H1 (cell line): ENCODE measurements at places on chromosomes 5 and 9.

GRCh38 chr5:59198365-59198764 lies 615.5 kb downstream of the RAB3C start:
- no peaks in the 10 kb centered on the region for H3K27me3 ChIP-seq
- no peak overlapping the region for H3K27ac ChIP-seq
- DNase-seq = no peak
- no peak overlapping the region for H3K4me3 ChIP-seq

DNA sequence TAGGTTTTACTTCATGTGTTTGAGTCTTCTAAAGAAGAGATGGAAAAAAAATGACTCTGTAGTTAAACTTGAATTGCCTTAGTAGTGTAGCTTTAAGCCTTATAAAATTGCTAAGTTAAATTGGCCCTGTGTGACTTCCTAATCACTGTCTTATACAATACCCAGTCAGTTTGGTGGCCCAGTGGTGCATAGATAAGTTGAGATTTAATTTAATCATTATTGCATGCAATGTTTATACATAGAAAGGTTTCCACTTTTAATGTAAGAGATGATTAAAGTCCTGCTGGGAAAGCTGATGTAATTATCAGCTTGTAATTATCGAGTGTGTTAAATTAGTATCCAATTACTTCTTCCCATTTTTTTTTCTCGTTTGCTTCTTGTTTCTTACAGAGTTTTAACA lies 187.1 kb downstream of the TRIO start:
- H3K27me3 ChIP-seq = no peaks in the 10 kb centered on the region
- no peak overlapping the region for H3K27ac ChIP-seq
- no peaks in the 10 kb centered on the region for H3K4me1 ChIP-seq
- H3K36me3 ChIP-seq = no peaks in the 10 kb centered on the region
- DNase-seq = no peak
- no peak overlapping the region for H3K4me3 ChIP-seq

DNA sequence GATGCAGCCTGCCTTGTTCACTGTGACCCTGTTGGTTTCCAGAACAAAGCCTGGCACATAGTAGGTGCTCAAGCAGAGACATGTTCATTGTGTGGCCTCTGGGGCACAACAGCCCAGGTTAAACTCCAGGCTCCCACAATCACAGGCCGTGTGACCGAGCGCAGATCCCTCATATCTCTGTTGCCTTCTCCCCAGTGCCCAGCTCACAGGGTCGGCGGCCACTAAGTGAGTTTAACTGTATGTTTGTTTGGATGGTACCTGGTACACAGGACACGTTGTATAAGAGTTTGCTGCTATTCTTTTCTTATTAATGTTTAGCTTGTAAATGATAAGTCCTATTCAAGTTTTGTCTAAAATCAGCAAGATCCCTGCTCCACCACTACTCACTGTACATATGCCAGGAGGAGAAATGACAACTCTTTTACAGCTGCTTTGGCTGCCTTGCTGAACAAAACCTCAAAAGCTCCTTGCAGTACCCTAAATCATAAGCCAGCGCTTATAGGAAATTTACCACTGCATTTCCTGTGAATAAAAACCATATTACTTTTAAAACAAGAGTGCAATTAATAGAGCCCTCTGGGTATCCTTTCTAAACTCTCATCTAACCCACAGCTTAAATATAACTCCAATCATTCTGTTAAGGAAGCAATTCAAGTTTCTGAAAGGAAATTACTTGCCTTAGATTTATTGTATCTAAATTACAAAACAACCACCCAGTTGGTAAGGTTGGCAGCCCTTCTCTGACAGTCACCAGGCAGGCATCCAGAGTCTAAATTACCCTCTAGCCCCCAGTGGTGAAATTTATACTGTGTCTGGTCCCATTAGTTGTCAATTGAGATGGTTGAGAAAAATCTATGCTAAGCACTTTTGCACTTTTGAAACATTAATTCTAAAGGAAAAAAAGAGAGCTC lies 379.4 kb downstream of the SEMA5A start:
- peaks cover 2% of the 10 kb centered on the region; the same call in 1 of the 2 replicates for H3K4me1 ChIP-seq
- DNase-seq = no peak
- H3K27ac ChIP-seq = no peak overlapping the region
- H3K27me3 ChIP-seq = no peaks in the 10 kb centered on the region
- no peaks in the 10 kb centered on the region for H3K36me3 ChIP-seq
- H3K4me3 ChIP-seq = no peak overlapping the region

GRCh38 chr5:137734331-137734730 lies 1.6 kb downstream of the KLHL3 start:
- H3K4me1 ChIP-seq = peaks cover 8% of the 10 kb centered on the region
- no peaks in the 10 kb centered on the region for H3K36me3 ChIP-seq
- no peaks in the 10 kb centered on the region for H3K27me3 ChIP-seq
- H3K4me3 ChIP-seq = peak overlapping the region; percentile 90; the same call in 1 of the 2 replicates

GRCh38 chr9:136432591-136432990 lies 7.1 kb downstream of the INPP5E start:
- no peak overlapping the region for H3K4me3 ChIP-seq
- H3K27ac ChIP-seq = no peak overlapping the region
- H3K27me3 ChIP-seq = no peaks in the 10 kb centered on the region
- 0 out of 2 replicates have a peak, but pooled peaks cover 4% of the 10 kb centered on the region for H3K36me3 ChIP-seq
- no peak for DNase-seq
